ENCODE measurements at places on chromosomes 7 and 10.

DNA sequence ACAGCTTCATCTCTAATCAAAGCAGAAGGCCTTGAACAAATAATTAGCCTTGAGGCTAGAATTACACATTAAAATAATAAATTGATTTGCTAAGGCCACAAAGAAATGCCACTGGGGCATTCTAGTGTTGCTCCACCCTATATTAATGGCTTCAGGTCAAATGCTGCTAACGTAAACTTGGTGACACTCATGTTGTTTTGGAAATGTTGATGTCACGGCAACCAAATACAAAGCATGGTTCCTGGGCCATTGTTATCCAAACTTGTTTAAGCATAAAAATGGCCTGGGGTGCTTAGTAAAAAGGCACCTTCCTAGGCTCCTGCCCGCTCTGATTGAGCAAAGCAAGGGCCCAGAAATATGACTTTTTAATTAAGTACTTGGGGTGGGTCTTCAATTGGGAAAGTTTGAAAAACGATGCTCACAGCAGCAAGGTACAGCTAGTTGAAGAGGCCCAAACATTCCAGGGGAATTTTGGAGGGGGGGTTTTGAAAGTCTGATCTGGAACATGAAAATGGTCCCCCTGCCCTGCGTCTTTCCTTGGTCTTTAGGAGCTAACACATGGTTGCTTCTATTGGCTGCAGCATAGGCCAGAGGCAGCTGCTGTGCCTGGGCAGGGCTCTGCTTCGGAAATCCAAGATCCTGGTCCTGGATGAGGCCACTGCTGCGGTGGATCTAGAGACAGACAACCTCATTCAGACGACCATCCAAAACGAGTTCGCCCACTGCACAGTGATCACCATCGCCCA, 67.8 kb downstream of the ABCC2 start:
- DNase-seq, result no peak
- no peaks in the 10 kb centered on the region for H3K4me1 ChIP-seq
- H3K27me3 ChIP-seq, result no peaks in the 10 kb centered on the region

- no peaks in the 10 kb centered on the region for H3K36me3 ChIP-seq
- H3K27ac ChIP-seq, result no peak overlapping the region
- DNase-seq, result no peak
- H3K27me3 ChIP-seq, result no peaks in the 10 kb centered on the region
- H3K4me1 ChIP-seq, result no peaks in the 10 kb centered on the region
Observed at GRCh38 chr10:126196281-126196680, 192.0 kb downstream of the ADAM12 start.

DNA sequence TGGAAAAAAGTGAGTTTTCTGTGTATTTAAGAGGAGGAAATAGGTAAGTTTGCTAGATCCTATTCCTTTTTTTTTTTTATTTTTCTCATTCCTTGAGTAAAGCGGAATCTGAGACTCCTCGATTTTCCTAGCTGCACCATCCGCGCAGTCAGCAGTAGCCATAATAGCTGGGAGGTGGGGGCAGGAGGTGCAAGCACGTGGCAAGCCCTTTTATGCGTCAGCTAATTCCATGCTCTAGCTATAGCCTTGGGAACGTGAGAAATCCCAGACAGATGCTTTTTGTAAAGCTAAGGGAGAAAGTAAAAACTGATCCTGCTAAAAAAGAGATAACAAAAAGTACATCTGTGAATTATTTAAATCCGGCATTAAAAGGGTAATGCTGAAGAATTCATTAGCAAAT, 33.2 kb upstream of the TPK1 start:
- H3K27ac ChIP-seq, result no peak overlapping the region
- H3K27me3 ChIP-seq, result no peaks in the 10 kb centered on the region
- no peaks in the 10 kb centered on the region for H3K4me1 ChIP-seq
- H3K36me3 ChIP-seq, result no peaks in the 10 kb centered on the region
- no peak for DNase-seq

- H3K36me3 ChIP-seq, result no peaks in the 10 kb centered on the region
- H3K27me3 ChIP-seq, result no peaks in the 10 kb centered on the region
- H3K4me3 ChIP-seq, result no peak overlapping the region
- peak; percentile 85 for DNase-seq
- no peaks in the 10 kb centered on the region for H3K4me1 ChIP-seq
- H3K27ac ChIP-seq, result no peak overlapping the region
Observed at GRCh38 chr7:92158660-92159575, 20.0 kb downstream of the LRRD1 start.

DNA sequence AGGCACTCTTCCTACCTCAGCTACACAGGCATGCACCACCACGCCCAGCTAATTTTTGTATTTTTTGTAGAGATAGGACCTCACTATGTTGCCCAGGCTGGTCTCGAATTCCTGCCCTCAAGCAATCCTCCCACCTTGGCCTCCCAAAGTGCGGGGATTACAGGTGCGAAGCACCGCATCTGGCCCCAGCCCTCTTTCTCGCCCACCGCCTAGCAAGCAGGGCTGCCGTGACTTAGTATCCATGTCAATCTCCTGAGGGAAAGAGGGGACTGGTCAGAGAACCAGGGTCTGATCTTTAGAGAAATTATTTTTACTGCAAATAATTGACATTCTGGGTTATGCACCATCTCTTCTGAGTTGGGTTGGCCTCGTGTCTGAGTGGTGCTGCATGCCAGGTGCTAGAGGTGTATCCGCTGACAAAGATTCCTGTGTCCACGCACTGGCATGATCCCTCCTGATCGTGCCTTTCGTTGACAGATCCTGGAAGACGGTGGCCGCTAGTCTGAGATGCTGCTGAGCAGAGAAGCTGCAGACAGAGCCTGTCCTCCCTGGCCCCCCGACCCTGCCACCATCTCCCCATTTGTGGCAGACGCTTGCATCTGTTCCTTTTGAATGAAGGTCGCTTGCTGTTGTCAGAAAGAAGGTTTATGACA, 22.7 kb downstream of the WIPI2 start:
- no peak overlapping the region for H3K4me3 ChIP-seq
- no peaks in the 10 kb centered on the region for H3K27me3 ChIP-seq
- H3K36me3 ChIP-seq, result peaks cover 30% of the 10 kb centered on the region
- no peak overlapping the region for H3K27ac ChIP-seq

GRCh38 chr10:21078410-21079329, 181.6 kb upstream of the NEBL start:
- H3K27ac ChIP-seq, result peak overlapping the region; percentile 81
- peaks cover 29% of the 10 kb centered on the region for H3K4me1 ChIP-seq
- no peaks in the 10 kb centered on the region for H3K27me3 ChIP-seq
- no peak overlapping the region for H3K4me3 ChIP-seq
- DNase-seq, result peak; percentile 90

- H3K4me1 ChIP-seq, result no peaks in the 10 kb centered on the region
- no peak for DNase-seq
- no peaks in the 10 kb centered on the region for H3K36me3 ChIP-seq
- H3K27ac ChIP-seq, result no peak overlapping the region
Observed at GRCh38 chr10:100781145-100781665, 35.8 kb downstream of the PAX2 start.

DNA sequence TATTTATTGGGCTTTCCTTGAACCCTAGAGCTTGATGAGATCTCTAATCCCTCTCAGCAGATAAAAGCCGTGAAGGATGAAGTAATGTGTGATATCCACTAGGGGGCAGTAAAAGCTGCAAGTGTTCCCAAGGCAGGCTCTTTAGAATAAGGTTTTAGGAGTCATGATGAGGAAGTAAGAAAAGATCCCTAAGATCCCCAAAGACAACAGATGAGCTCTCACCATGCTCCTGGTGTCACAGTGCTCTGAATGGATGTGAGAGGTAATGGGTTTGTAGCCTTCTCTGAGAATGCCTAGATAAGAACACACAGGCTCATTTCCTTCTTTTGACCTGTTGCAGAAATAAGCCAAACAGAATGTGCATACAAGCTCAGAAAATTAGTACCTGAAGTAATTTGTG, 70.4 kb upstream of the ITPRID1 start:
- no peak overlapping the region for H3K4me3 ChIP-seq
- no peaks in the 10 kb centered on the region for H3K4me1 ChIP-seq
- no peaks in the 10 kb centered on the region for H3K36me3 ChIP-seq
- no peak overlapping the region for H3K27ac ChIP-seq
- peak; percentile 61 for DNase-seq

GRCh38 chr10:30619966-30620365, 9.6 kb downstream of the LYZL2 start:
- no peaks in the 10 kb centered on the region for H3K4me1 ChIP-seq
- no peak overlapping the region for H3K4me3 ChIP-seq
- no peaks in the 10 kb centered on the region for H3K36me3 ChIP-seq
- no peaks in the 10 kb centered on the region for H3K27me3 ChIP-seq
- no peak for DNase-seq
- no peak overlapping the region for H3K27ac ChIP-seq

DNA sequence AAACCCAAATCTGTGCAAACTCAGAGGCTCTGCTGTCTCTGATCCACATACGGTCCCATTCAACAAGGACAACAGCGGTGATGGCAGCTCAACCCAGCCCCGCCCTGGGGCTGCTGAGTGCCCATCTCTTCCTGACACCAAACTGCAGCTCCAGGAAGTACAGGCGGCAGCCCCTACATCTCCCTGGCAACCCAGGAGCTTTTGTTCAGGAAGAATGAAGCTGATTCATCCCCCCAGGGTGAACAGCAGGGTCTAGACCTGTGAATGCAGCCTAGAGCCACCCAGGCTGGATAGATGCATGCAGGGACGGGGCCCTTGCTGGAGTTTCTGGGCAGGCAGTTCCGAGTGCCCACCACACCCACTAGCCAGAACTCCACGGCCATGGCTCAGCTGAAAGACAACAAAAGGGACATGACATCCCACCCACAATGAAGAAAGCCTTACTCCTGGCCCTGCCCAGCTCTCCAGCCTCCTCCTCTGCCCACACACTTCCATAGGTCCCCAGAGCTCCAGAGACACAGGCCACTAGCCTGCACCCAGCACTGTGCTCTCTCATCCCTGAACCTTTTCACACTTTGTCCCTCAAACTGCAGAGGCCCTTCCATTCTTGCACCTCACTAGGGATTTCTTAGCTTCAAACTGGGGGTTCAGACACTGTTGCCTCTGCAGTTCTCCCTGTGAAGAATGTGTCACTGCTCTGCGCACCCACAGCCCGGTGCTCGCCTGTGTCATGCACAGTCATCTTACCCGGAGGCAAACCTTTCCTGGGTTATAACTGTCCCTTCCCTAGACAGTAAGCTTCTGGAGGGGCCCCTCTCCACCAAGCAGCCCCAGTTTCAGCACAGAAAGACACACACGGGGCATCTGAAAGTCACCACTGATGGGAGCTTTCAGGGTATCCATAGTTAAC, 99.1 kb downstream of the GRID1 start:
- H3K4me1 ChIP-seq, result no peaks in the 10 kb centered on the region
- no peak overlapping the region for H3K27ac ChIP-seq
- no peak overlapping the region for H3K4me3 ChIP-seq
- no peaks in the 10 kb centered on the region for H3K36me3 ChIP-seq

DNA sequence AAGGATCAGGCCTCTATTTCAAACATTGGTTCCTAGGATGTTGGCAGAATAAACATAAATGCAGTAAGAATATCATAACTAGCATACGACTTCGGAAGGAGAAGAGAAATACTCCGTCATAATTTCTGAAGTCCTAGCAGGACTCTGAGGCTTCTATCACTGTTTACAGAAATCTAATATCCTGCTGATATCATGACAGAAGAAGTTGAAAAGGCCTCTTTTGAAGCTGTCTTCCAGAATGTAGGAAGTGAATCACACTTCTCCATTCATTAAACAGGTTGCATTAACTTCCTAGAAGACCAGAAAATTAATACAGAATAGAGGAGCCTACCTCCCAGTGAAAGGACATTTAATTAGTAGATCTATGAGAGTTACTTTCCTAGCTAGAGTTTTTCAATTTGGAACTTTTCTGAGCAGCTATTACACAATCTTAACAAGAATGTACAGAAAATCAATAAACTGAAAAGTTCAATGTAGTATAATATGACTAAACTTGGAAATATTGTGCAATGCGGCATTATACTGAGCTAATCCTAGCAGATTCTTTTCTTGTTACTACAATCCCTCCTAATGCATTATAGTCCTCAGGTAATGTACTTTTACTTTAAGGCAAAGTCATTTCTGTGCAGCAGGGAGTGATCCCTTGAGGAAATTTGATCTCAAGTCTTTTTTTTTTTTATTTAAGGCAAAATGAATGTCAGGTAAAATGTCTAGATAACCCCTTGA, 622.6 kb upstream of the CELF2 start:
- peak; percentile 13 for DNase-seq
- no peaks in the 10 kb centered on the region for H3K36me3 ChIP-seq
- H3K4me1 ChIP-seq, result no peaks in the 10 kb centered on the region
- no peaks in the 10 kb centered on the region for H3K27me3 ChIP-seq

- H3K4me3 ChIP-seq, result no peak overlapping the region
- no peaks in the 10 kb centered on the region for H3K27me3 ChIP-seq
- peaks cover 26% of the 10 kb centered on the region for H3K36me3 ChIP-seq
- no peak overlapping the region for H3K27ac ChIP-seq
- H3K4me1 ChIP-seq, result no peaks in the 10 kb centered on the region
Observed at GRCh38 chr10:17240616-17241015, 12.6 kb downstream of the VIM start.

GRCh38 chr7:70679661-70680060, 452.3 kb upstream of the GALNT17 start:
- peaks cover 68% of the 10 kb centered on the region for H3K27me3 ChIP-seq
- H3K36me3 ChIP-seq, result no peaks in the 10 kb centered on the region
- H3K27ac ChIP-seq, result no peak overlapping the region
- H3K4me1 ChIP-seq, result peaks cover 9% of the 10 kb centered on the region
- H3K4me3 ChIP-seq, result no peak overlapping the region
- DNase-seq, result no peak

DNA sequence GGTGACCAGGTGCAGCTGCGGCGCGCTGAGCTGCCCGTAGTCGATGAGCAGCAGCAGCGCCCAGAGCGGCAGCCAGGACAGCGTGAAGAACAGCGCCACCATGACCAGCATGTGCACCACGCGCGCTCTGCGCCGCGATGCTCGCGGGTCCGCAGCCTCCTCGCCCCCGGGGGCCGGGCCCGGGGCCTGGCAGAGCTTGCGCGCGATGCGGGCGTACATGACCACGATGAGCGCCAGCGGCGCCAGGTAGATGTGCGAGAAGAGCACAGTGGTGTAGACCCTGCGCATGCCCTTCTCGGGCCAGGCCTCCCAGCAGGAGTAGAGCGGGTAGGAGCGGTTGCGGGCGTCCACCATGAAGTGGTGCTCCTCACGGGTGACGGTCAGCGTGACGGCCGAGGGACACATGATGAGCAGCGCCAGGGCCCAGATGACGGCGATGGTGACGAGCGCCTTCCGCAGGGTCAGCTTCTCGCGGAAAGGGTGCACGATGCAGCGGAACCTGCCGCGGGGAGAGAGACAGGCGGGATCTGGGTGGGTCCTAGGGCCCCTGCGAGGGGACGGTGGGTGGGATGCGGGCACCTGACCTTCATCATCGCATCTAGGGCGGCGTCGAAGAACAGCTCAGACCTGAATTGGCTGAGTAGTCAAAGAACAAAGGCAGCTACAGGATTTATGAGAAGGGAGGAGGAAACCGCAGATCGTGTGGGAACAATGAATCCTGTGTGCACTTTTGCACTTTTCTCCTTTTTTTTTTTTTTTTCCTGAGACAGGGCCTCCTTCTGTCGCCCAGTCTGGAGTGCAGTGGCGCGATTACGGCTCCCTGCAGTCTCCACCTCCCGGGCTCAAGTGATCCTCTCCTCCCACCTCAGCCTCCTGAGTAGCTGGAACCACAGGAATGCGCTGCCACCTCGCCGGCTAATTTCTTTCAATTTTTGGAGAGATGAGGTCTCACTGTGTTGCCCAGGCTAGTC, 22.4 kb upstream of the PPA1 start:
- no peak overlapping the region for H3K27ac ChIP-seq
- H3K4me3 ChIP-seq, result no peak overlapping the region
- no peaks in the 10 kb centered on the region for H3K4me1 ChIP-seq
- no peaks in the 10 kb centered on the region for H3K36me3 ChIP-seq

GRCh38 chr10:61904733-61905725, 3.5 kb downstream of the ARID5B start:
- DNase-seq, result peak; percentile 7
- no peaks in the 10 kb centered on the region for H3K4me1 ChIP-seq
- no peak overlapping the region for H3K4me3 ChIP-seq
- H3K27ac ChIP-seq, result no peak overlapping the region

Data from cardiac muscle cell (in vitro differentiated cells and primary cell).